ENCODE measurements at places on chromosomes 12 and 14. TPM values are rescaled to one million over a fixed set of nuclear protein-coding genes. Genes with fewer than 3 reads are reported as not detected.

EMC9 gene
- 43.9 TPM for total RNA-seq

RAB2B gene
- total RNA-seq: 27.3 TPM

TAS2R42 gene
- total RNA-seq: not detected

GLT1D1 gene
- total RNA-seq: not detected

NEUROD4 gene
- not detected for total RNA-seq

KLHL33 gene
- 3.6 TPM for total RNA-seq

FBLN5 gene
- total RNA-seq: 2.4 TPM

- DNase-seq: no peak
- peaks cover 23% of the 10 kb centered on the region for H3K27me3 ChIP-seq
- H3K36me3 ChIP-seq: no peaks in the 10 kb centered on the region
Observed at GRCh38 chr12:4855121-4855924, 54.4 kb upstream of the KCNA1 start.

DNA sequence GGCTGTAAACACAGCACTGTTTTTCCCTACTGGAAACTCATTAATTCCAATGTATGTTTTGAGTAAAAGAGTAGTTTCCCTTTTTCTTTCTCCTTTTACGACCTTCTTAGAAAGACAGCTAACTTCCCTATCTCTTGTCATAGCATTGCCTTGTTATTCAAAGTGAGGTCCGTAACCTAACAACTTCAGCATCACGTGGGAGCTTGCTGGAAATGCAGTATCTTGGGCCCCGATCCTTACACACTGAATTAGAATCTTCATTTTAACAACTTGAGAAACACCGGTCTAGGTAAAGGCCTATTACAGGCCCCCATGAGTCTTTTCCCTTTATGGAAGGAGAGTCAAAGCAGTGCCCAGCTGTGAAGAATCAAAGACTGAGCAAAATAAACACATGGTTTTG, 230.7 kb upstream of the PRKD1 start:
- H3K36me3 ChIP-seq: no peaks in the 10 kb centered on the region
- DNase-seq: no peak
- no peak overlapping the region for H3K27ac ChIP-seq

GRCh38 chr14:104216457-104216856, 78.1 kb downstream of the KIF26A start:
- H3K27me3 ChIP-seq: peaks cover 8% of the 10 kb centered on the region
- DNase-seq: no peak
- H3K4me3 ChIP-seq: no peak overlapping the region
- H3K27ac ChIP-seq: no peak overlapping the region
- no peaks in the 10 kb centered on the region for H3K36me3 ChIP-seq

- no peaks in the 10 kb centered on the region for H3K36me3 ChIP-seq
- H3K27ac ChIP-seq: no peak overlapping the region
- DNase-seq: no peak
- no peak overlapping the region for H3K4me3 ChIP-seq
Observed at GRCh38 chr12:115199831-115200230, 515.9 kb upstream of the TBX3 start.

DNA sequence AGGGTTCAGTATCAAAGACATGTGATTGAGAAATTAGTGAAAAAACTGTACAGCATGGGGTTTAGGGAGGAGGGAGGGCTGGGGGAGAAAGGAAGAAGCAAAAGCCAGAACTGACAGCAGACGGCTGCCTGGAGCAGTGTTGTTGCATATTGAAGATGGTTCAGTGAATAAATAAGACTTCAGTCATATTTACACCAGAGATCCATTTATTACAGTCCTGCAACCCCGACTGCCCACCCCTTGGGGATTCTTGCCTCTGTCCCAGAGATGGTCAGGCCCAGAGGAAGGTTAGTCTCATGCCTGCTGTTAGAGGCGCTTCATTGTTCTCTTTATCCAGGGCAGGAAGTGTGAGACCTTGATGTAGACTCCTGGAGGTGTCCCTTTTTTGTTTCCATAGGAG, 3.2 kb downstream of the GZMH start:
- no peaks in the 10 kb centered on the region for H3K27me3 ChIP-seq
- no peak for DNase-seq
- peak overlapping the region; percentile 81 for H3K4me3 ChIP-seq
- peak overlapping the region; percentile 97 for H3K27ac ChIP-seq

DNA sequence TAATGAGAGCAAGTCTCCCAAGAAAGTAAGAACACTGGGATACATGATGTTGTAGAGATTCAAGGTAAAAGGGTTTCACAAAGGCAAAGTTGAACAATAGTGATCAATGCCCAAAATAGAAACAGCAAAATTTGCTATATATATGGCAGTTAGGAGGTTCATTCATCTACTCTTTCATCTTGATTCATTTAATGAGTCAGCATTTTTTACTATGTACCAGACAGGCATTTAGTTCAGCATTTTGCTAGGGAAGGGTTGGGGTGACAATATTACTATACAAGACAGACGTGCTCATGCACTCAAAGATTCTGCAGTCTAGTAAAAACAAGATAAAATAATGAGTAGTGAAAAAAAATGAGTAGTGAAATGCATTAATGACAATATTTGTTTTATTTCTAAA, 264.9 kb upstream of the LMO3 start:
- H3K36me3 ChIP-seq: no peaks in the 10 kb centered on the region
- H3K4me3 ChIP-seq: no peak overlapping the region
- no peak for DNase-seq
- no peaks in the 10 kb centered on the region for H3K27me3 ChIP-seq
- H3K27ac ChIP-seq: no peak overlapping the region

DNA sequence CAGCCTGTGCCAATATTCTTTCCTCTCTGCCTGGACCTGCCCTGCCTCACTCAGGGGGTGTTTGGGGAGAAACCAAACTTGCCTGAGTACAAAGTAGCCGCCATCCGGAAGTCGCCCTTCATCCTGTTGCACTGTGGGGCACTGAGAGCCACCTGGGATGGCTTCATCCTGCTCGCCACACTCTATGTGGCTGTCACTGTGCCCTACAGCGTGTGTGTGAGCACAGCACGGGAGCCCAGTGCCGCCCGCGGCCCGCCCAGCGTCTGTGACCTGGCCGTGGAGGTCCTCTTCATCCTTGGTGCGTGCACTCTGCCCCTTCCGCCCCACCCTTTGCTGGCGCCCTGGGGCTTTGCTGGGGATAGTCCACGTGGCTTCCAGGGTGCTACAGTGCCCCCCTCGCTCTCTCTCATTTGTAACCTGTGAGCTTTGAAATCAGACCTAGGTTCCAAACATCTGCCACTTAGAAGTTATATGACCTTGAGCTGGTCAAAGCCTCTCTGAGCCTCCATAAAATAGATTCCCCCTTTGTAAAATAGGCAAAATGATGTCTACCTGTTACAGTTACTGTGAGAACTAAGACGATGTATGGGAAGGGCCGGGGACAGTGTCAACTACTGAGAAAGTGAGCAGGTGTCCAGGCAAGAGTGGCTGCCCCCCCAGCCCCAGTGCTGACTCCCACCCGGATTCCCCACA, 4.5 kb downstream of the KCNH3 start:
- no peaks in the 10 kb centered on the region for H3K36me3 ChIP-seq
- peaks cover 22% of the 10 kb centered on the region for H3K27me3 ChIP-seq
- H3K27ac ChIP-seq: peak overlapping the region; percentile 52
- DNase-seq: no peak
- peak overlapping the region; percentile 6 for H3K4me3 ChIP-seq

GRCh38 chr12:10130042-10130441, at the start of gene CLEC7A:
CLEC7A (minus strand) TSS chr12:10130199; CDS start chr12:10130082, 117 bp downstream.
- H3K27ac ChIP-seq: no peak within 1 kb of the TSS
- H3K36me3 ChIP-seq: no peaks in the 10 kb centered on the region
- H3K4me3 ChIP-seq: no peak within 1 kb of the TSS
- peaks cover 43% of the 10 kb centered on the region for H3K27me3 ChIP-seq
- peaks cover 3% of the 10 kb centered on the region for H3K4me1 ChIP-seq

GRCh38 chr12:71742998-71743397, 11.7 kb upstream of the RAB21 start:
- no peak overlapping the region for H3K27ac ChIP-seq
- no peaks in the 10 kb centered on the region for H3K36me3 ChIP-seq
- H3K4me1 ChIP-seq: peaks cover 1% of the 10 kb centered on the region
- H3K4me3 ChIP-seq: no peak overlapping the region
- H3K27me3 ChIP-seq: peaks cover 13% of the 10 kb centered on the region
- no peak for DNase-seq

DNA sequence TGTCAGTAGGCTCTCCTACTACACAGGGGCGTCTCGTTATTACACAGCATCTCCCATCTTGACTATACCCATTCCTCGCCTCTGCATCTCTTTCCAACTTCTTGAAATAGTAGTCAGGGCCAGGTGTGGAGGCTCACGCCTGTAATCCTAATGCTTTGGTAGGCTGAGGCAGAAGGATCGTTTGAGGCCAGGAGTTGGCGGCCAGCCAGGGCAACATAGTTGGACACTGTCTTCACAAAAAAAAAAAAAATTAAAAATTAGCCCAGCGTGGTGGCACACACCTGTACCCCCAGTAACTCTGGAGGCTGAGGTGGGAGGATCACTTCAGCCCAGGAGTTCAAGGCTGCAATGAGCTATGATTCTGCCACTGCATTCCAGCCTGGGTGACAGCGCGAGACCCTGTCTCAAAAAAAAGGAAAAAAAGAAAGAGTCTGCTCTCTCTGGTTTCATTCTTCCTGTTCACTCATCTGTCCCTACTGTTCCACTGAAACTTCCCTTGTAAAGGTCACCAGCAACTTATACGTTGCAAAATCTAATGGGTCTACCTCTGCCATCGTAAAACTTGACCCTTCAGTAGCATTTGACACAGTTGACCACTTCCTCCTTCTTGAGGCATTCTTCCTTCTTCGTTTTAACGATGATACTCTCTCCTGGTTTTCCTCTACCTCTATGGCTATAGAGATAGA, 41.0 kb upstream of the PTGR2 start:
- no peaks in the 10 kb centered on the region for H3K36me3 ChIP-seq
- no peak overlapping the region for H3K4me3 ChIP-seq
- H3K4me1 ChIP-seq: peaks cover 14% of the 10 kb centered on the region
- H3K27me3 ChIP-seq: peaks cover 3% of the 10 kb centered on the region
- no peak overlapping the region for H3K27ac ChIP-seq

- no peak overlapping the region for H3K4me3 ChIP-seq
- H3K27ac ChIP-seq: peak overlapping the region; percentile 66
- DNase-seq: no peak
- peaks cover 4% of the 10 kb centered on the region for H3K36me3 ChIP-seq
Observed at GRCh38 chr12:104420868-104421267, 35.9 kb upstream of the CHST11 start.

- H3K27ac ChIP-seq: no peak overlapping the region
- H3K27me3 ChIP-seq: peaks cover 12% of the 10 kb centered on the region
- H3K4me1 ChIP-seq: peaks cover 2% of the 10 kb centered on the region
- no peak for DNase-seq
- no peak overlapping the region for H3K4me3 ChIP-seq
Observed at GRCh38 chr12:102408487-102409297, 71.7 kb downstream of the IGF1 start.

DNA sequence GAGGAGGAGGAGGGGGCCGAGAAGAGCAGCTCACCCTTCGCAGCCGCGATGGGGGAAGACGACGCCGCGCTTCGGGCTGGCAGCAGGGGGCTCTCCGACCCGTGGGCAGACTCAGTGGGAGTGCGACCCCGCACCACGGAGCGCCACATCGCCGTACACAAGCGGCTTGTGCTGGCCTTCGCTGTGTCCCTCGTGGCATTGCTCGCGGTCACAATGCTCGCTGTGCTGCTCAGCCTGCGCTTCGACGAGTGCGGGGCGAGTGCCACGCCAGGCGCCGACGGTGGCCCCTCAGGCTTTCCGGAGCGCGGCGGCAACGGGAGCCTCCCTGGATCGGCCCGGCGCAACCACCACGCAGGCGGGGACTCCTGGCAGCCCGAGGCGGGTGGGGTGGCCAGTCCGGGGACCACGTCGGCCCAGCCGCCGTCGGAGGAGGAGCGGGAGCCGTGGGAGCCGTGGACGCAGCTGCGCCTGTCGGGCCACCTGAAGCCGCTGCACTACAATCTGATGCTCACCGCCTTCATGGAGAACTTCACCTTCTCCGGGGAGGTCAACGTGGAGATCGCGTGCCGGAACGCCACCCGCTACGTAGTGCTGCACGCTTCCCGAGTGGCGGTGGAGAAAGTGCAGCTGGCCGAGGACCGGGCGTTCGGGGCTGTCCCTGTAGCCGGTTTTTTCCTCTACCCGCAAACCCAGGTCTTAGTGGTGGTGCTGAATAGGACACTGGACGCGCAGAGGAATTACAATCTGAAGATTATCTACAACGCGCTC, 745 bp downstream of the TRHDE start:
- no peak overlapping the region for H3K4me3 ChIP-seq
- H3K4me1 ChIP-seq: peaks cover 3% of the 10 kb centered on the region
- H3K27me3 ChIP-seq: peaks cover 61% of the 10 kb centered on the region
- no peak for DNase-seq

GRCh38 chr12:96258104-96258961, 64.2 kb downstream of the ELK3 start:
- no peak overlapping the region for H3K27ac ChIP-seq
- peaks cover 11% of the 10 kb centered on the region for H3K4me1 ChIP-seq
- H3K4me3 ChIP-seq: no peak overlapping the region
- H3K27me3 ChIP-seq: no peaks in the 10 kb centered on the region

DNA sequence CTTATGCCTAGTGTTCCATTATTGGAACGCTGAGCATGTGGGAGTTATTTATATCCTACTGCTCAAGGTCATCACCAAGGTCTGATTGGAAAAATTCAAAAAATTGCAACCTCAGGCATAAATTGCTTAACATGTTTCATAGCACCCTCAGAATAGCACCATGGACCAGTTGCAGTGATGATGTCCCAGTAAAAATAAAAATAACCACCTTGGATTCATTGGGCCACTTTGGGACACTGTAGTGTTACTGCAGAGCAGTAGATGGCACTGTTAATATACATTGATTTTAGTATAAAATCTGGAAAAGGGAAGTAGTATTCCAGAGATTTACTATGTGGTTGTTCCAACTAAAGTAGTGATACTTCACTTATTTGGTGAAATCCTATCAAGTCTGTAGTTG, 31.0 kb upstream of the PTCSC3 start:
- H3K27ac ChIP-seq: no peak overlapping the region
- no peak for DNase-seq
- H3K4me3 ChIP-seq: no peak overlapping the region
- H3K36me3 ChIP-seq: no peaks in the 10 kb centered on the region
- H3K27me3 ChIP-seq: peaks cover 3% of the 10 kb centered on the region

- no peak for DNase-seq
- H3K36me3 ChIP-seq: no peaks in the 10 kb centered on the region
- no peak overlapping the region for H3K4me3 ChIP-seq
- no peaks in the 10 kb centered on the region for H3K27me3 ChIP-seq
- no peaks in the 10 kb centered on the region for H3K4me1 ChIP-seq
- no peak overlapping the region for H3K27ac ChIP-seq
Observed at GRCh38 chr14:30312214-30312613, 246.7 kb upstream of the G2E3 start.

DNA sequence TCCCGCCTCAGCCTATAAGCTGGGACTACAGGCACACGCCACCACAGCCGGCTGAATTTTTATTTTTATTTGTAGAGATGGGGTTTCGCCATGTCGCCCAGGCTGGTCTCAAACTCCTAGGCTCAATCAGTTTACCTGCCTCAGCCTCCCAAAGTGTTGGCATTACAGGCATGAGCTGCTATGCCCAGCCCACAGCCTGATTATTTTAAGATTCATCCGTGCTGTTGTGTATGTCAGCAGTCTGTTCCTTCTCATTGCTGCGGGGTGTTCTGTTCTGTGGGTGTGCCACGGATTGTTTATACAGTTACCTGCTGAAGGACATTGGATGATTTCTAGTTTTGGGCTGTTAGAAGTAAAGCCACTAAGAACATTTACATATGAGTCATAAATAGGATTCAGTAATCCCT, 9.6 kb upstream of the EP400 start:
- no peaks in the 10 kb centered on the region for H3K27me3 ChIP-seq
- H3K36me3 ChIP-seq: peaks cover 10% of the 10 kb centered on the region
- no peak overlapping the region for H3K4me3 ChIP-seq
- H3K27ac ChIP-seq: no peak overlapping the region
- peak; percentile 7 for DNase-seq

- DNase-seq: no peak
- no peaks in the 10 kb centered on the region for H3K4me1 ChIP-seq
- no peak overlapping the region for H3K27ac ChIP-seq
Observed at GRCh38 chr14:66119606-66120231, 366.5 kb upstream of the CCDC196 start.
